SK-N-SH treated with all-trans-retinoic acid at 6 μM for 48 hours (cell line): ENCODE measurements at places on chromosomes 2 and 18.

DNA sequence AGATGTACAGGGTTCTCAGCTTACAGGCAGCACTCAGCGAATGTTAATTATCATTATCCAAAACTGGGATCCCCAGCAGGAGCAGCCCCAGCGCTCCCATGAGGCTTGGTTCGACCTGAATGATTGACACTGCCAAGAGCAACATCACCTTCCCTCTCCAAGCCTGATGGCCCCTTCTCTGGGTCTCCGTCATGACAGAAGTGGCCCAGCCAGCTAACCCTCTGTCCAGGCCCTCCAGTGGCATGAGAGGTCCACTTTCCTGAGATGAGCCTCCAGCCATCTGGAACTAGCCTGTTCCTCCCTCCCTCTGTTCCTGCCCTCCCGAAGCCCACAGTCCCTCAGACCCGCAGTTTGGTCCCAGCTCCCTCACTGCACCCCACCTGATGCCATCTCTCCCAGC lies 97.0 kb upstream of the RAB6C start:
- no peak for ATAC-seq

- no peak for ATAC-seq
Measured at GRCh38 chr2:220154304-220154703, 526.9 kb downstream of the SLC4A3 start.

- ATAC-seq: no peak
Measured at GRCh38 chr2:179758636-179759035, 102.8 kb downstream of the ZNF385B start.

DNA sequence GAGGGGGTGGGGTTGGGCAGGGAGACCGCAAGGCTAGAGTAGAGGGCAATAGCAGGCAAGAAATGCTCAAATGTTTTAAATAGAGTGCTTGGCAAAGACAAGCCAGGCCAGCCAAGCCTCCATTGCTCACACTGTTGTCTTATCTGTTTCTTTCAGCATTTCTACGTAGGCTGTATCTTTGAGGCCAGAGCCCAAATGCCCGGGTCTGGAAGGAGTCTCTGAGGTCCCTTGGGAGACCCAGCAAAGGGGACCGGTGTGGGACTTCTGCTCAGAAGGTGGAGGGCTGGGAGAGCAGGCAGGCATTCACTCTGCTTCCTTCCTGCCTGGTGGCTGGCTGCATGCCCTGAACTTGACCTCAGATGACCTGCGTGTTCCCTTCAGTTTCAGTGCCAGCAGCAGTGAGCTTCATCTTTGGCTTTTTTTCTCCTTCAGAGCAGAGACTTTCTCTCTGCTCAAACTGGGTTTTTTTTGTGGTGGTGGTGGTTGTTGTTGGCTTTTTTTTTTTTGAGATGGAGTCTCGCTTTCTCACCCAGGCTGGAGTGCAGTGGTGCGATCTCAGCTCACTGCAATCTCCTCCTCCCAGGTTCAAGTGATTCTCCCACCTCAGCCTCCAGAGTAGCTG lies 13.7 kb upstream of the TET3 start:
- ATAC-seq: peak; percentile 70

DNA sequence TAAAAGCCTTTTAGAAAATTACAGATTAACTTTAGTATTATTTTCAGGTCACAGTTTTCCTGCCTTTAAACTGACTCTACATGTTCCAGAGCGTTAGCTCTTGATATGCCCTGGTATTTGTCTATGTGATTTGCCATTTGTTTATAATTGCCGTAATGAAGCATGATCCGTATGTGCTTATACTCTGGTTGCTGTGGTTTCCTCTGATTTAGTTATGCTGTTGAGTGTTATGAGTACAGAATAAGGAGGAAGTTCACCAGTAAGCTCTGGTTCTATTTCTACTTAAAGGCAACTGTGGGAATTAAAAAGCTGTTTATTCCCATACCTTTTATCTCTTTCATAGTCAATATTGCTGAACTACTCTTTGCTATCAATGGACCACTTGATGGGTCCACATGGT lies 123.5 kb downstream of the OSBPL6 start:
- ATAC-seq: no peak

- ATAC-seq: no peak
Measured at GRCh38 chr2:240588006-240588655, 1.6 kb downstream of the CAPN10 start.

GRCh38 chr18:66557091-66557490 lies 46.8 kb downstream of the CDH19 start:
- no peak for ATAC-seq

DNA sequence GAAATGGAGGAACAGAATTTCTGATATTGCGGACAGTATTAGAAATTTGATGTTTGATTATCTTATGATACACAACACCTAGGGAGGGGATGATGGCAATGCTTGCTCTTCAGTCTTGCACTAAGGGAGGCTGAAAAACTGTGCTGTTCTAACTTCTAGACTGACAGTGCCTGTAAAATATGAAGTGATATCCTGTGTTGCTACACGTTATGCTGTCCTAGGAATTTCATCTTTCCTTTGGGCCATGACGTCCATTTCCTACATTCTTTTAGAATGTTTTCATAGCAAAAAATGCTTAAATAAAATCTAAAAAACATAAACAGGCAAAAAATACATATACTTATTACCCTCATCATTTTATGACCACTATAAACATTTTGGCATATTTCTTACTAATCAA lies 55.3 kb downstream of the OSBPL1A start:
- ATAC-seq: no peak

DNA sequence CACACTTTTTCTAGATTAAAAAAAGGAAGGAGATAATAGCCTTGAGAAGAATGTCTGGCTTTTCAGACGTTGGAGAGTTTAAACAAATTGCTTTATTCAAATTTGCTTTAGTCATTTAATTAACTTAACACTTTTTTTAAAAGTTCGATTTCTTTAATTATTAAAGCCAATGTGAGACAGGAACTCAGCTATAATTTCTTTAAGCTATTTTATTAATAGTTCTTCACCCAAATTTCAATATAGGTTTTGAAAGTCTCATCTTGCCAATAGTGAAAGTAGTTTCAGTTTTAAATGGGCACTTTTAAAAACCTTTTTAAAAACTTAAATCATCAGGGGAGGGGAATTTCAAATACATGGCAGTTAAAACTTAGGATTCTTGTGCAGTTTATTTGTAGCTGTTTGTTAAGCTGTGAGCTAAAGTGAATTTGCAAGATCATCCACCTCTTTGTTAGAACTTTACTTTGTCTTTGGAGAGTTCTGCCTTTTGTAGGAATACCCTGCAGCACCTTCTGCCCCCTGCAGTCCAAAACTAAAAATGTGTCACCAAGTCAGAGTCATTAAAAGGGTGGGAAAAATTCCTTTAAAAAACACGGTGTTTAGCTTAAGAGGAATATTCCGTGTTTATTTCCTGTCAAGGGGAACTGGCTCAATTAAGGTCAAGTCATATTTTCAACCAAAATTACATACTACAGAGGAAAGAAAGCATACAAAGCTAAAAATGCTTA lies 4.6 kb downstream of the TGIF1 start:
- 0 out of 3 replicates have a peak, but pooled peaks have one; percentile 5 for ATAC-seq

GRCh38 chr18:34742891-34743341 lies 32.8 kb downstream of the DTNA start:
- ATAC-seq: no peak

DNA sequence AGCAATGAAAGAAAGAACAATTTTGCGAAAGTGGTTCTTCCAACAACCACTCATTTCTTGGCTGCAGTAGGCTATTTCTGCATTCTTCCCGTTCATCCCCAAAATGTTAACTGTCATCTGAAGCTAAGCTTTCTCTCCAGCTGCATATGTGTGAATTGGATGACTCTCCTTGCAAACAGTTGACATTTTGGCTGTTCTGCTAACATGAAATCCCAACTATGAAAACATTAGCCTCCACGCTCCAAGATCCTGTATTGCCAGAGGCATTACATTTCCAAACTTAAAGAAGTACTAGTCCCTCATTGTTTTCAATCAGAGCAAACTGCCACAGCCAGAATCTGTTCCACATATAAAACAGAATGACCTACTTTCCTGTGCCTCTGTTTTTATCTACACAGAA lies 88.5 kb downstream of the TGIF1 start:
- ATAC-seq: no peak

DNA sequence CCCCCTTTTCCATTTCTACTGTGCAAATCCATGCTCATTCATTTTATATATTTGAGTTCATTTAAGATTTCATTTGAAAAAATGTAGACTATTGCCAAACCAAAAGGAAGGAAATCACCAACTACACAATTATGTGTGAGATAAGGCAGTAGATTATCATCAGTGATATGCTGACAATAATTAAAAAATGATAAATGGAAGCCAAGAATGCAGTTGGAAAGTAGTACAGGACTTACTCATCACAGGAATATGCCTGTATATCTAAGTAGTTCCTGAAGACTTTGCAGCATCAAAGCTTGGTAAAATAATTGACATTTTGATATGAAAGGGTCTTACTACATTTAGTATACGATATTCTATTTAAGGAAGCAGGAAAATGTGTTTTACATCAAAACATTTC lies 166.1 kb upstream of the OTX1 start:
- peak; percentile 71 for ATAC-seq

GRCh38 chr2:240186191-240186725 lies 45.8 kb upstream of the OTOS start:
- no peak for ATAC-seq

GRCh38 chr2:219727771-219728429 lies 100.5 kb downstream of the SLC4A3 start:
- ATAC-seq: no peak

DNA sequence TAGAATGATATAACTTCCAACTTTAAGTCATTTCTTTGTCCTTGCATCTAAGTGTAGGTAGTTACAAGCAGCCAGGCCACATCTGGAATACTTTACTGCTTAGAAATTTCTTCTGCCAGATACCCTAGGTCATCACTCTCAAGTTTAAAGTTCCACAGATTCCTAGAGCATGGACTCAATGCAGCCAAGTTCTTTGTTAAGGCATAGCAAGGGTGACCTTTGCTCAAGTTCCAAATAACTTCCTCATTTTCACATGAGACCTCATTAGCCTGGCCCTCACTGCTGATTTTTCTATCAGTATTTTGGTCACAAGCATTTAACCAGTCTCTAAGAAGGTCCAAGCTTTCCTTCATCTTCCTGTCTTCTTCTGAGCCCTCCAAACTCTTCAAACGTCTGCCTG lies 7.8 kb upstream of the UGT1A9 start:
- no peak for ATAC-seq

DNA sequence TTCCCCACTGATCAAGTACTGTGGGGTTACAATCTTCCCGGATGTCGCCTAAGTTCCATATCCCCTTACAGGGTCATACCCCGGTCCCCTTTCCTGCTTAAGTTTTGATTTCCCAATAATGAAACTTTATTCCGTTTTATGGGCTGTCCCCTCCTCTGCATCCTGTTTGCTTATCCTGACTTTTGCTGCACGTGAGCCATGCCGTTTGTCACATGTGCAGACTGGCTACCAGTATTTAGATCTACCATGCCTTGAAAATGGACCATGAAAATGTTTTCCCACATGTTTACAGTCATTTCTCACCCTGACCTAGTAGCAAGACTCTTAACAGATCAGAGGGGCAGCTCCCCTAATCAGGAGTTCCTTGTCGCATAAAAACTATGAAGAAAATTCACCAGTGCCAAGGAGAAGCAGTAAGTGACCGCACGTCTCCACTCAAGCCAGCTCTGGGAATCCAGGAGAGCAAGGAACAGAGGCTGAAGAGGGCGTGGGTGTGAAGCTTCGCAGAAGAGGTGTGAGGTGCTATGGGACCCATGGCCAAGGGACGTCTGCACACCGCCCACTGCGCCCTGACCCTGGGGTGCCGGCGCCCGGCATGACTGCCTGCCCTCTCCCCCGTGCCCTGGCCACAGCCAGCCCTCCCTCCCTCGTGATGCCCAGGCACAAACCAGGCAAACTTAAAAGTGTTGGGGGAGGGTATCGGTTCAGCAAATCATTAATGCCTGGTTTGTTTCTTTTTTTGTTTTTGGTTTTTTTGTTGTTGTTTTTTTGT lies 440.8 kb upstream of the SALL3 start:
- ATAC-seq: no peak

DNA sequence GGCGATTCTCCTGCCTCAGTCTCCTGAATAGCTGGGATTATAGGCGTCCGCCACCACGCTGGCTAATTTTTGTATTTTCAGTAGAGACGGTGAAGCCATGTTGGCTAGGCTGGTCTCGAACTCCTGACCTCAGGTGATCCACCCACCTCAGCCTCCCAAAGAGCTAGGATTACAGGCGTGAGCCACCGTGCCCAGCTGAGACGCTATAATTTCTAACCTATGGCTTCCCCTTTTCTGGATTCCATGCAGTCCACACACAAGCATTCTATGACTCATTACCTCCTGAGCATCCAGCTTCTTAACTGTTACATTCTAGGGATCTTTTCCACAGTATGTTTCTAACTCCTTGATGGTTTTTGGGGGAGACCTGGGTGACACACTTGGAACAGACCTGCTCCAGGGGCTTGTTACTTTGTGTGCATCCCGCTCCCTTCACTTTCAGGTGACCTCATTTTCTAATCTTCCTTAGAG lies 11.8 kb upstream of the KCMF1 start:
- peak; percentile 80 for ATAC-seq

DNA sequence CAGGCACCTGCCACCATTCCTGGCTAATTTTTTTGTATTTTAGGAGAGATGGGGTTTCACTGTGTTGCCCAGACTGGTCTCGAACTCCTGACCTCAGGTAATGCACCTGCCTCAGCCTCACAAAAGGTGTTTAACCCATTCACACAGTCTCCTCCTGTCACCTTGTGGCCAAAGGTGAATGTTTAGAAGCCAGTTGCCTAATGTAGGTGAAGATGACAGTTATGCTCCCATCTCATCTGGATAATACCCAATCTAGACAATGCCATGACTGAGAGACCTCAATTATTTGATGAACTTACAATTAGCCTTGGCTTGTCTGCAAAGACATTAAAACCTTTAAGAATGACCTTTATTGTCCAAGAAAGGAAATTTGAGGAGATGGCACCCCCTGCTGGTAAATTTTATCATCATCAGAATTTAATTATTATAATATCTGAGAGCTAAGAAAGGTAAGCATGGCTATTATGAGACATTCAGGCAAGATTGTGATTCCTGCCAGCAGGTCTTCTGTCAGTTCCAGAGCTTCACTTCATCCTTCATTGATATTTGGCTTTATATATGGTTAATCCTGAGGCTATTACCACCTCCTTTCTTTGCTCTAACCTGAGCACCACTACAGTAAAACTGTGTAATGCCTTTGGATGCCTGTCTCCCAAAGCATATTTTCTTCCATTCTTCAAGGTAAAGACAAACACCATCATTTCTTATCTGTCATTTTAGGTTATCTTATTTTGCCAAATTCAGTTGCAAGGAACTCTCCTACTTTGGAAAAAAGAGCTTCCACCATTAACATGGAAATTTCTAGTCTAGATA lies 117.6 kb downstream of the FAM124B start:
- peak; percentile 75 for ATAC-seq

DNA sequence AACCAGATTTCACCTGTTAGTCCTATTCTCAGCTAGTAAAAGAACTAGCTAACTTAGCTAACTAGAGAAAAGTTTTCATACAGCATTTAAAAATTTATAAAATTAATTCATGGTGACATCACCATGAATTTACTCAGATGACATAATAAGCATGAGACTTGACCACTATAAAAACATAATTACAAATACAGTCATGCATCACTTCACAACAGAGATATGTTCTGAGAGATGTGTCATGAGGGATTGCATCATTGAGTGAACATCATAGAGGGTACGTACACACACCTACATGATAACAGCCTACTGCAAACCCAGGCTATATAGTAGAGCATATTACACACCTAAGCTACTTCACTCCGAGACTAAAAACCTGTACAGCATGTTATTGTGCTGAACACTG lies 481.3 kb upstream of the CHAC2 start:
- no peak for ATAC-seq
